CD4-positive, alpha-beta T cell treated with Interleukin-2 at 100 ng/mL for 4 hours (primary cell): ENCODE measurements at places on chromosomes 7 and 10.
A peak's percentile ranks its signal among the peaks of the same experiment; 100 is the strongest.

GRCh38 chr7:3210531-3210930 lies 90.5 kb upstream of the SDK1 start:
- DNase-seq, result no peak

GRCh38 chr10:67076144-67076543 lies 150.3 kb downstream of the LRRTM3 start:
- no peak for DNase-seq

DNA sequence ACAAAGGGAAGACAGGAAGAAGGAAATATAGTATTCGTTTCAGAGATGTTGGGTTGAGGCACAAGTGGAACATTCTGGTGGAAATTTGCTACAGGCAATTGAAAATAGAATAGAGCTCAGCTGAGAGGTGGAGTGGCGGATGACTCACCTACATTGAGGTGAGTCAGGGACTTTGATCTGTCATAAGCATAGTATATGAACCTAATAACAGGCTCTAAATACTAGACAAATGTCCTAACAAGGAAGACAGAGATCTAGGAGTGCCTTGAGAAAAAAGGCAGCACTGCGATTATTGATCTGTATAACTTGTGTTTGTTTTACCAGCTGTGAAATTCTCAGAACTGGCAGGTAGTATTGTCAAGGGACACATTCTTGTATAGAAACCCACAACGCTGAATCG lies 907 bp upstream of the IFRD1 start:
- DNase-seq, result peak; percentile 79

GRCh38 chr10:97335188-97335619 lies 675 bp upstream of the FRAT2 start:
- DNase-seq, result no peak

DNA sequence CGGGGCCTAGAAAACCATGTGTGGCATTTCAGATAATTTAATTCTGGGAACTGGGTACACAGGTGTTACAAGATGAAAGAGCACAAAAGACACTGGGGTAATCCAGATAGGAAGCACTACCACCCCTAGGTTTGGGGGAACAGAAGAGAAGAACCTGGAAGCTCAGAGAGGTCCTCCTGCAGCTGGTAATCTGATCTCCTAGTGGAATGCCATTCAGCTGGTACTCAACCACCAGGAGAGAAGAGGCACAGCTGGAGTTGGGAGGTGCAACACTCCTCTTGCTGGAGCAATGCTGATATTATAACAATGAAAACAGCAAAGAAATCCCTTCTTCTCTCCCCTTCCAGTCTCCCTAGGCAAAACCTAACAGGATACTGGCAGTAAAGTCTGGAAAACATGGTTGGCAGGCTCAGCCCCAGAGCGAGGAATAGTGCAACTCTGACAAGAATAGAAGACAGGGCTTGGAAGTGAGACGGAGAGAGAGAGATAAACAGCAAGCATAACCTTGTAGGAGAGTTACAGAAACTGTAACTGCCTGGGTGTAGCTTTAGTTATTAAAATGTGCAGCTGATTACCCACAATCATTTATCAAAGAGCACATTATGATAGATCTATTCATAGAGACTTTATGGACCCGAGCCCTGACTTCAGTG lies 35.0 kb downstream of the NRF1 start:
- no peak for DNase-seq

DNA sequence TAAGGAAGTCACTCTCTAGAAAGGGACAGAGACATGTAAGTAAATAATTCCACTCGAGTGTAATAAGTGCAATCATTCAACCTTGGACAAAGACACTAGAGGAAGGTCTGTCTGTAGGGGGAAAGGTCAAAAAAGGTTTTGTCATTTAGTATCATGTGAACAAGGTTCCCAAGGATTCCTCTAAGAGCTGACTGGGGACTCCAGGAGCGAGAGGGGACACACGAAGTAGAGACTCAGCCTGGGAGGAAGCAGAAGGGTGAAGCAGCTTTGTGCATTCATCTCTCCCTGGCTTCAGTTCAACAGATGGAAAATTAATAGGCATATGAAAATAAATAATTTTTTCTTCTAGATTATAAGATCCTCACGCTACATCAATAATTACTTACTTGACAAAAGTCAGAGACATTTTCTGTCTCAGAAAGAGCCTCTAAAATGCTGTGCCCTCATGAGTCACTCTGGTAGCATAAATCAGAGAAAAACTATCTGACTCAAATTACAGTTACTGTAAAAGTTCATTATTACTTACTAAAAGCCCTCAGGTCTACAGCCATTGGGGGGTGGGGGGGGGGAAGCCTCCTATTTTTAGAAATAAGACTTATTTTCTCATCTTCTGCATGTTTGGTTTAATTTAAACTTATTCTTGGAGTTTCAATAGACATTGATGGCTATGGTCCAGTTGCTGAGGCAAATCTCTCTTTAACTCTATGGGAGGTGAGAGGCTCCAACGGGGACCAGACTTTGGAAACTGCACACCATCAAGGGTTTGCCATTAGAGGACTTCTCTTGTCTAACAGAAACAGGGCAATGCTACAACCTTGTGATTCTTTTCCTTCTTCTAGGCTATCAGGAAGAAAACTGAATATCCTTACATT lies 275.1 kb upstream of the KLF14 start:
- peak; percentile 60 for DNase-seq

DNA sequence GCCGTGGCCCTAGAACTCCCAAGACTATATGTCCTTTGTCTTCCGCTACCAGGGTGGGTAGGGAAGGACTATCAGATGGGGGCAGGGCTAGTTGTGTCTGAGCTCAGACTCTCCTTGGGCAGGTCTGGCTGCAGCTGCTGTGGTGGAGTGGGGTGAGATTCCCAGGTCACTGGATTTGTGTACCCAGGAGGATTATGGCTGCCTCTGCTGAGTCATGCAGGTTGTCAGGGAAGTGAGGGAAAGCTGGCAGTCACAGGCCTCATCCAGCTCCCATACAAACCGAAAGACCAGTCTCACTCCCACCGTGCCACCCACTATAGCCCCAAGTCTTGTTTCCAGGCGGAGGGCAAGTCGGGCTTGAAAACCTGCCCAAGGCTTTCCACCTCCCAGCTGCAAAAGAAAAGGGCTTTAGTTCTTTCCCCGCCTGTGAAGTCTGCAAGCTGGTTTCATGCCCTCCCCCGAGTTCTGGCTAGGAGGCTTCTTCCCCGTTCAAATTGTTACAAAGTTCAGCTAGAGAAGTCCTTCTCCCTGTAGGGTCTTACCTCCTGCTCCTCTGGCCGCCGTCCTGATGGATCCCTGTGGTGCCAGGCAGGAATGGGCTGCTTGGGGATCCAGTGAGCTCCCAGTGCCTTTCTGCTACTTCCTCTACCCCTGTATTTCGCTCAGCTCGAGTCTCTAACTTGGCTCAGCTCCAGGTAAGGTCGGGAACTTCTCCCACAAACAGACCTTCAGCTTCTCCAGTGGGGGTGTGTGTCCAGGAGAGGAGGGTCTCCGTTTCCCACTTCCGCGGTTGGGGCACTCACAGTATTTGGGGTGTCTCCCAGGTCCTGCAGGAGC lies 106.8 kb upstream of the FGL2 start:
- no peak for DNase-seq
